ENCODE measurements at places on chromosomes 7 and 10.
A peak's percentile ranks its signal among the peaks of the same experiment; 100 is the strongest.

DNA sequence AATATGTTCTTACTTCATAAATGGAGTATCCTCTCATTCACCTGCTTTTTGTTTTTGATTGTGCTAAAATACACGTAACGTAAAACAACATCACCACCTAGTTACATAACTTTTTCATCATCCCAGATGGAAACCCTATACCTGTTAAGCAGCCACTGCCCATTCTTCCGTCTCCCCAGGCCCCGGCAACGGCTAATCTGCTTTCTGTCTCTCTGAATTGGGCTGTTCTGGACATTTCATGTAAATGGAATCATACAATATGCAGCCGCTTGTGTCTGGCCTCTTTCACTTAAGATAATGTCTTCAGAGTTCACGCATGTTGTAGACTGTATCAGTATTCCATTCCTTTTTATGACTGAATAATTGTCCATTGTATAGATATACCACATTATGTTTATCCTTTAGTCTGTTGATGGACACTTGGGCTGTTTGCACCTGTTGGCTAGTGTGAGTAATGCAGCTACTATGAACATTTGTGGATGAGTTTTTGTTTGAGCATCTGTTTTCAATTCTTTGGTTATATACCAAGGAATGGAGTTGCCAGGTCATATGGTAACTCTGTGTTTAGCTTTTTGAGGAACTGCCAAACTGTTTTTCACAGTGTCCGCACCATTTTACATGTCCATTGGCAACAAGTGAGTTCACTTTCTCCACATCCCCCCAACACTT is 14.1 kb upstream of the SUN1 start:
- DNase-seq: peak; percentile 24

DNA sequence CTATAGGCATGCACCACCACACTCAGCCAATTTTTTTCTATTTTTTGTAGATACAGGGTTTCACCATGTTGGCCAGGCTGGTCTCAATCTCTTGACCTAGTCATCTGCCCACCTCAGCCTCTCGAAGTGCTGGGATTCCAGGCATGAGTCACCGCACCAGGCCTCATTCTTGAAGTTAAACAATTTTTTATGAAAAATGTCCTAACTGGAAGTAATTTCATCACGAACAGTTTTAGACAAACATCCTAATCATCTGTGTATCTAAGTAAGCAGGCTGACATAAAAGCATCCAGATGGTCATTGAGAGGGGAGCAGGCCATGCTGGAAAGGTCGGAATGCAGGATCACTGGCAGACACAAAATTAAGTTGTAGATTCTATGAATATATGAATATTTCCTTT is 269.1 kb downstream of the ZMYND11 start:
- no peak for DNase-seq

GRCh38 chr10:7428673-7429350 is 18.0 kb upstream of the SFMBT2 start:
- DNase-seq: no peak

GRCh38 chr10:92203919-92204623 is 86.8 kb downstream of the CPEB3 start:
- DNase-seq: no peak

DNA sequence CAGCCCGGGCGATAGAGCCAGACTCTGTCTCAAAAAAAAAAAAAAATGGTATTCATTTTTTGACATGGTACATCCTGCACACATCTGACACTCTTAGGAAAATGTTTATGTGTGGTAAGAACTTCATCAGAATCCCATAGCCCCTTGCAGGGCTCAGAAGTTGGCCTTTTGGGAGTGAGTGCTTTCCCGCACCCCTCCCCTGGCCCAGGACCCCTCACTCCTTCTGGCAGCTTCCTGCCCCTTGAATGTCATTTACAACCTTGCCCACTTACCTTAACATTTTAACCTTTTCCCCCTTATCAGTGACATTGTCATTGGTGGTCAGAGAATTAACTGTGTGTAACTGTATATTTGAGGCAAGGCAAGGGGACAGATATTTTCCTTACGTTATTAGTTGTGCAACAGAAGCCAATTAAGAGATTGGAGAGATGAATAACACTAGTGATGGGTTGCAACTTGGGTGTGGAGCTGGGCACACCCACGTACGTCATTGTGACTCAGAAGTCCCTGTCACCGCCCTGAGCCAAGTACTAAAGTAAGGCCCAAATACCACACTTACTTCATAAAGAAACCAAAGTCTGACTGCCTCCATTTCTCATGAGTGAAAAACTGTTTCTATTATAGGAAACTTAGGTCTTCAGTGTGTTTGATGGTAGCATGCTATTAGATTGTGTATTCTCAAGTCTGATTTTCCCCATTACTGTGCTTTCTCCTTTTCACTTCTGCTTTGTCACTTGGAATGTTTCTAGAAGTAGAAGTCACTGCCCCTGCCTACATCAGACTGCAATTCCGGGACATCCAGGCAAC is 31.6 kb downstream of the OGDH start:
- peak; percentile 84 for DNase-seq

DNA sequence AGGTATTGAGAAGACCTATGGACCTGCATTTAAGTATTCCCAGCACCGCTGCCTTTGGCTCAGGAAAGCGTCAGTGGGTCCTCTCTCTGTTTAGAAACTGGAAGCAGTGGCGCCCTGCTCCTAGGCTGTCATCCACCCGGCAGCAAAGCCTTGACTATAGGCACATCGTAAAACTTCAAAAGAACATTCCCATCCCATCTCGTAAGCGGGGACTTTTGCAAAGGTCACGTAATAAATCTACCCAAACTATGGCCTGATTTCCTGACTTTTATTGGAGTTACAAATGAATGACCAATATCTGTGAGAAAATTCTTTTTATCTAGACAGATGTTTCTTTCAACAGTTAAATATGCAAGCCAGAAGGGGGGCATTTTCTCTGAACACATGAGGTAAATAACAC is 115.8 kb upstream of the TCERG1L start:
- DNase-seq: no peak

GRCh38 chr10:48651839-48652238 is 32.8 kb upstream of the WDFY4 start:
- DNase-seq: no peak

DNA sequence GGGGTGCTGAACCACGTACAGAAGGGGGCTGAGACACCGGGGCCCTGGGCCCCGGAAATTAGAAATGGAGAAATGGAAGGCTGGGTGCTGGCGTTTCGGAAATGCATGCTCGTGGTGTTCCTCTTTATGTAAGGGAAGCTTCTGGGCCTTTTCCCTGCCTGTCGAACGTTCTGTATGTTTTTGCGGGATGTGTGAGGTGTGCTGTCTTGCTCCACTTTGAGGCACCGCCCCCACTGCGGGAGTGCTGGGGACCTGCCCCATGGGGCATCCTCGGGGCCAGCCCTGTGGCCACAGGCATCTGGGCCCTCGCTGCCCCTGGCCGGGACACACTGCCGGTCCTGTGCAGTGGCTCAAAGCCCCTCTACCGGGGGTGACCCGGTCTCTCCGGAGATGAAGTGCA is 1.7 kb upstream of the VENTX start:
- no peak for DNase-seq

DNA sequence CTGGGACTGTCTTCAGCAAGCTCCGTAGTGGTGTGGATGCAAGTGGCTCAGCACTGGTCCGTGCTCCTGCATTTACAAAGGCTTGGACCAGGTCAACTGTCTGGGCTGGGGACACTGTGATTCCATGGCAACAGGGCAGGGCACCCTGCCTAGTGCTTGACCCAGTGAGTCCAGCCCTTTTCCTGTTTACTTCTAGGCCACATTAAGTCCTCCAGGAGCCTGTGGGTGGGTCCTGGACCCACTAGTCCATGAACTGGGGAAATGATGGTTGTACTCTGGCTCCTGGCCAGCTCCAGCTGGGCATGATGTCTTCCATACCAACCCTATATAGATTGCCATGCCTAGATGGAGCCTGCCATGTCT is 152.0 kb downstream of the RPS24 start:
- DNase-seq: no peak

DNA sequence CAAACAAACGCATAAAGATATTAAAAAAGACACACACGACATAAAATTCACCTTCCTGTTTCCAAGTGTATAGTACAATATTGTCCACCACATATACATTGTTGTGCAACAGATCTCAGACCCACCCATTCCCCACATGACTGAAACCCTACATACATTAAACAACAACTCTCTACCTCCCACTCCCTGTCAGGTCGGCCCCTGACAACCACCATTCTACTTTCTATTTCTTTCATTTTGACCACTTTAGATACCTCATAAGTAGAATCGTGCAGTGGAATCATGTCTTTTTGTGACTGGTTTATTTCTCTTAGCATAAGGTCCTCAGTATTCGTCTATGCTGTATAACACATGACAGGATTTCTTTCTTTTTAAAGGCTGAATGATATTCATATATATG is 320.5 kb downstream of the BBS9 start:
- DNase-seq: no peak

GRCh38 chr7:155277385-155277994 is 20.2 kb upstream of the INSIG1 start:
- no peak for DNase-seq

- no peak for DNase-seq
These were observed 120.2 kb downstream of the CACNB2 start for GRCh38 chr10:18260310-18260922.

- no peak for DNase-seq
These were observed 10.5 kb upstream of the PPIF start for GRCh38 chr10:79336739-79337138.

DNA sequence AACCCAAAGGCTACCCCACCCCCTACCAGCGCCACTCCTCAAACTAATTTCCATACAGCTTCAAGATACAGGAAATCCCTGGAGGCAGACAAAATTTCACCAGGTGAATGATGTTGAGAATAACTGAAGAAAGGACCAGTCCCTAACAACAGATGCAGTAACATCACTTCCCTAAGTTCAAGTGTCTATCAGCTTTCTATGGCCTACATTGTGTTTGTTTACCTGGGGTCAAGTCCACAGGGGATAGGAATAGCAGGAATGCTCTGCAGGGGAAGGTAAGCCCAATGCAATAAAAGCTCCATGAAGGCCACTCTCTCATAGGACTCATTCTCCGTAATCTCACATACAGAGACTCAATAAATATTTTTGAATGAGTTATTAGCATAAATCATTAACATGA is 26.9 kb downstream of the FAM13C start:
- no peak for DNase-seq

DNA sequence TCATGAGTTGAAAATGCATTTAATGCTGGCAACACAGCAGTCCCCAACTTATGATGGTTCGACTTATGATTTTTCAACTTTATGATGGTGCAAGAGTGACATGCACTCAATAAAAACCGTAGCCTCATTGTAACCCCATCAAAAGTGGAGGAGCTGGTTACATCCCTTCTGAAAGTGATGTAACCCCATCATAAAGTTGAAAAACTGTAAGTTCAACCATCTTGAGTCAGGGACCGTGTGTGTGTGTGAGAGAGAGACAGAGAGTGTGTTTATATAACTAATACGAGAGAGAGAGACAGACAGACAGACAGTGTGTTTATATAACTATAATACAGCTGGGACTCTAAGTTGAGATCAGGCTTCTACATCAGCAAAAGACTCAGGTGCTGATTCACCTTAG is 21.0 kb downstream of the ANXA11 start:
- no peak for DNase-seq

DNA sequence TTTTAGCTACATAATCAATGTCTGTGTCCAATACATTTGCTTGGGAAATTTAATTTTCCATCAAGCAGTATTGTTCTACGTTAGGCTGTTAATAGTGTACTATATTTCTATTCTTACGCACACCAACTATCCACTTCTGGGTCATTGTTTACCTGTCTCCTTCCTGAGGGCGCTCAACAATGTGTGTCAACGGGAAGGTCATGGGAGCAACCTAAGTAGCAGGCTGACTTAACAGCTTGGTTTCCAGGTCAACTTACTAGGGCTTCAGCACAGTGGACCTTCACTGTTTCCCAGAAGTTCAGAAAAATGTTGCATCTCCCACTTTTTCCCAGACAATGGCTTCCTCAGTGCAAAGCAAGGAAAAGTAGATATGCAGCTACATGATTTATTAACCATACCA is 13.7 kb downstream of the THSD7A start:
- DNase-seq: no peak

GRCh38 chr7:84704380-84704779 is 482.5 kb downstream of the SEMA3D start:
- no peak for DNase-seq

- DNase-seq: no peak
These were observed 55.6 kb upstream of the LBX1 start for GRCh38 chr10:101284744-101285463.

DNA sequence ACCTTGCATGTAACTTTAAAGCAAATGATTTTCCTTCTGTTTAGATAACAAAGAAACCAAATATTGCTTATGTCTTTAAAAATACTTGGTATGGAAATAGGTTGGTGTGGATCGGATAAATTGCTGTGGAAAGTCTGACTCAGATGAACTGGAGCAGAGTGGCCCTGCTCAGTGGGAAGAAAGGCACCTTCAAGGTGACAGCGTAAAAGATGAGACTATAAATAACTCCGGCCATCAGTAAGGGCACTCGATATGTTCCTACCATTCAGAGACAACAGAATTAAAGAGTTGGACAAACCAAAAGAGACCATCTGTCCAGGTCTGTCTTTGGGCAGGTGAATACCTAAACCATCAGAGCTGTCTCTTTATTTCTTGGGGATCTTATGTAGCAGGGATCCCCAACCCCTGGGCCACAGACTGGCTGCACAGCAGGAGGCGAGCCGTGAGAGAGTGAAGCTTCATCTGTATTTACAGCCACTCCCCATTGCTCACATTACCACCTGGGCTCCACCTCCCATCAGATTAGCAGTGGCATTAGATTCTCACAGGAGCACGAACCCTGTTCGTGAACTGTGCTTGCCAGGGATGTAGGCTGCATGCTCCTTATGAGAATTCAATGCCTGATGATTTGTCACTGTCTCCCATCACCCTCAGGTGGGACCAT is 357.1 kb downstream of the PRPF18 start:
- DNase-seq: no peak

DNA sequence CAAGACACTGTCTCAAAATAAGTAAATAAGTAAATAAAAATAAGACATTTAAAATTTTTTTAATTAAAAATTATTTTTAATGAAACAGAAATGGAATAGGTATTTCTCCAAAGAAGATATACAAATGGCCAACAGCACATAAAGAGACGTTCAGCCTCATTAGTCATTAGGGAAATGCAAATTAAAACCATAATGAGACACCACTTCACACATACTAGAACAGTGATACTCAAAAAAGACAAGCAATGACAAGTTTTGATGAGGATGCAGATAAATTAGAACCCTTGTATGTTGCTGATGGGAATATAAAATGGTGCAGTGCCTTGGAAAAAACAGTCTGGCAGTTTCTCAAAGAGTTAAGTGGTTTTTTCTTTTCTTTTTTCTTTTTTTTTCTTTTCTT is 26.5 kb upstream of the C10orf67 start:
- DNase-seq: no peak

Data from naive thymus-derived CD4-positive, alpha-beta T cell (primary cell).